Upper lobe of right lung (tissue), 1 donor: ENCODE measurements at places on chromosomes 5 and 9. TPM values are rescaled to one million over a fixed set of nuclear protein-coding genes. Genes with fewer than 3 reads are reported as not detected.

Gene IL7R
- 226 TPM for total RNA-seq

DNA sequence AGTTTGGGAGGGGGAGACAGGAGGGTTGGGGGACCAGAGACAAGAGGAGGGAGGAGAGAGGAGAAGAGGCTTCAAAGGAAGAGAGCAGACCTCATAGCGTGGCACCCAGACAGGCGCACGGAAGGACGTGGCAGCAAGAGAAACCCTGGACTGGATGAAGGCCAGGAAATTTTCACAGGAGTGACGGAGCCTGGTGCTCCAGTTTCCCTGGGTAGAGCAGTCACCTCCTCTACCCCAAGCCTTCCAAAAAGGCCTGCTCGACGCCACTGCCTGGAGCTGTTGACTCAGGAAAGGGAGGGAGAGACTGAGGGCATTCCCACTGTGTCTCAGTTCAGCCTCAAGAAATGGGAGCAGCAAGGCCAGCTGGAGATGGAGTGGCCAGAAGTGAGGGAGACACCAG, 19.3 kb downstream of the AK8 start:
- no peak for DNase-seq

Gene IRGM
- not detected for total RNA-seq

GRCh38 chr5:134053840-134054338, 49.1 kb upstream of the VDAC1 start:
- DNase-seq, result no peak

Gene MZB1
- 5.2 TPM for total RNA-seq

GRCh38 chr5:139696894-139697658, 48.9 kb downstream of the CXXC5 start:
- peak; percentile 84 for DNase-seq

Gene NR6A1
- 4.0 TPM for total RNA-seq

DNA sequence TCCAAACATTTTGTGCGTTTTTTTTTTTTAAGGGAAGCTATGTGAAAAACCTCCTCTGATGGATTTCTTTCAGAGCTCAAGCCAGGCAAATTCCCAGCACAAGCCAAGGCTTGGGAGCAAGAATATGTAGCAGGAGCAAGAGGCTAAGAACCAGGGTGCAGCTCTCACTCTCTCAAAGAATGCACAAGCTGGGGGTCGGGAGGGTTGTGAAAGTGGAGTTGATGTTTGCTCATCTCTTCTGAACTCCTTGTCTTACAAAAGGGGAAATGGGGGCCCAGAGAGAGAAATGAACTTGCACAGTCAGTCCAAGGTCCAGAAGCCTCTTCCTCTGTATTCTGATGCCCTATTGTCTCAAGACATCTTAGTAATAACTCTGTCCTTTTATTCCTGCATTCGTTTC, 7.7 kb upstream of the TRAF1 start:
- no peak for DNase-seq

Gene PCDHA10
- total RNA-seq, result 1.7 TPM

- DNase-seq, result no peak
Observed at GRCh38 chr5:147175516-147176097, 59.2 kb upstream of the STK32A start.

Gene AQP7
- total RNA-seq, result 2.4 TPM

GRCh38 chr9:100720922-100721321, 143.0 kb downstream of the CAVIN4 start:
- DNase-seq, result no peak

- DNase-seq, result no peak
Observed at GRCh38 chr9:78295177-78295575, 1.7 kb upstream of the PSAT1 start.

- no peak for DNase-seq
Observed at GRCh38 chr5:136730426-136730825, 365.1 kb upstream of the TRPC7 start.

GRCh38 chr5:176985516-176985915, 21.1 kb downstream of the UIMC1 start:
- no peak for DNase-seq
